ENCODE measurements at places on chromosomes 16 and 17.

GRCh38 chr17:2517539-2517938 lies 5.9 kb upstream of the METTL16 start:
- no peak for DNase-seq

GRCh38 chr17:45287526-45288500 lies 25.9 kb upstream of the SPATA32 start:
- DNase-seq = peak; percentile 76

DNA sequence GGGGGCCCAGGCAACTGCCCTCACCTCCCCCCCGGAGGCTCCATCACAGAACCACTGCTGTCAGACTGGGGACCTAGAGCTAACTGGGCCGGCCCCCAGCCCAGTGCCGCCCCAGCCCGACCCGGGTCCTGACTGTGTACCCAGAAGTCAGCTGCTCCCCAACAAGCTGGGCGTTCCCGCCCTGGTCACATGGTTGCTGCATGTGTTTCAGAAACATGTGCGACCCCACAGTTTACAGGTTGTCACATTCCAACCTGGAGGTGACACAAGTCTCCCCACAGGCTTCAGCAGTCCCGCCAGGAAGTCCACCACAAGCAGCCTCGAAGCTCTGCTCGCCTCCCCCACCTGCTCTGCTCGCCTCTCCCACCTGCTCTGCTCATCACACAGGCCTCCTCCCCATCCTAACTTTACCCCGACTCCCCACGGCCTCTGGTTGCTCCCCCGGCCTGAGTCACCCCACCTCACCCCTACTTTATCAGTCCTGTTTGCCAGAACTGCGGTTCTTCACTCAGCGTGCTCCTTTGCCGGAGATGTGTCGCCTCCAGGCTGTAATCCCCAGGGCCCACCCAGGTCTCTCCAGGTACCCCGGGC lies 968 bp downstream of the MRPL28 start:
- no peak for DNase-seq

DNA sequence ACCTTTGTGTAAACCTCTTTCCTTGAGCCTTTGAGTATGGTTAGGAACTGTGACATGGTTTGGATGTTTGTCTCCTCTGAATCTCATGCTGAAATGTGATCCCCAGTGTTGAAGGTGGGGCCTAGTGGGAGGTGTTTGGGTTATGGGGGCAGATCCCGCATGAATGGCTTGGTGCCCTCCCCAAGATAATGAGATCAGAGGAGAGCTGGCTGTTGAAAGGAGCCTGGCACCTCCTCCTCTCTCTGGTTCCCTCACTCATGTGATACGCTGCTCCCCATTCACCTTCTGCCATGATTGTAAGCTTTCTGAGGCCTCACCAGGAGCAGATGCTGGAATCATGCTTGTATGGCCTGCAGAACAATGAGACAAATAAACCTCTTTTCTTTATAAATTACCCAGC lies 1110.2 kb downstream of the CDH11 start:
- DNase-seq = no peak

DNA sequence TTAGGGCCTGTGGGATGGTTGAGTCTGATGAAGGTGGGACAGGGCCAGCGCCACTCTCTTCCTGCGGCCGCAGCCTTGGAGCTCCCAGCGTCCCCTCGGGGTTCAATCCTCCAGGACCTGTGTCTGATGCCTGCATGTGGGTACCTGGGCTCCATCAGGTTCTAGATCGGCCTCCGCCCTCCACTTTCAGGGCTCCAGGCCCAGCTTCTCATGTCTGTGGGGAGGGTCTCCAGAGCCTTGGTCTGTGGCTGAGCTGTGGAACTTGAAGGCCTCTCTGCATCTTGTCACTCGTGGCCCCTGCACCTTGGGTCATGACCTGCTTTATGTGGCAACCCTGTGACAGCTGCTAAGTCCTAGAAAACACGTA lies 89.8 kb upstream of the ZNF750 start:
- DNase-seq = no peak

DNA sequence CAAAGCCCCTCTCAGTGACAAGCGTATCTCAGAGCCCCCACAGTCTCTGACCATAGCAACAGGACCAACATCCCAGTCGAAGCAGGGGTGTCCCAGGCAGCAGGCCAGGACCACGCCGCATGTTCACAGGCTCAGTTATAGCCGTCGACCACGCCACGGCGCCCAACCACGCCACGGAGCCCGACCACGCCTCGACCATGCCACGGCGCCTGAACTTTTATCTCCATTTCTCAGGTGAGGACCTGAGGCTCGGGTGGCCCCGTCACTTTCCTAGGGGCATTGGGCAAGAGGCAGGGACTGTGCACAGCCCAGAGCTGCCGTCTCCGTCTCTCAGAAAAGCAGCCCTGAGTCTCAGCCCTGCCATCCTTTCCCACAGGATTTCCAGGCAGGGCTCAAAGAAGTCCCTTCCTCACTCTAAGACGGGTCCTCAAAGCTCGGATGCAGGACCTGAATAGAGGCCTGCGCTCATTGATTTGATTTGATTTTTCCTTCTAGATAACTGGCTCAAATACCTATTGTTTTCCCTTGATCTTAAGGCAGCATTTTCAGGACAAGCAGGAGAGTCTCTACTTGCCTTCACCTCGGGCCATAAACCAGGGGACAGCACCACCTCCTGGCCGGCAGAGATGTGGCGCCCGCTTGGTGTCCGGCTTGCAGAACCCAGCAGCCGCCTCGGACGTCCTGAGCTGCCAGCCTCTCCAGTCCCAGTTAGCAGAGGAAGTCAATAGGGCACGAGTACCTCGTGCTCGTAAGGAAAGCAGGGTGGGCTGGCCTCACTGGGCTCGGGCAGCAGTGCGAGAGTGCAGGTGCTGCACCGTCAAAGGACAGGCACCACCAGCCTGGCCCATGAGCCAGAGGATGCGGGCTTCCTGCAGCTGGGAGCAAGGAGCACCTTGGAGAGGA lies 38.8 kb downstream of the C16orf95 start:
- peak; percentile 90 for DNase-seq
